Motor neuron (in vitro differentiated cells): ENCODE measurements at places on chromosomes 1 and 21. TPM values are rescaled to one million over a fixed set of nuclear protein-coding genes. Genes with fewer than 3 reads are reported as not detected.

The SPRR2B gene
- total RNA-seq: 2.9 TPM in 1 of 2 replicates, not detected in the other

The FCRL4 gene
- not detected in 2 replicates for total RNA-seq

The FAM167B gene
- 3.9 and 4.5 TPM in 2 replicates for total RNA-seq

The MATN1 gene
- 0.56 and 0.65 TPM in 2 replicates for total RNA-seq

The NCMAP gene
- 1.1 and 1.5 TPM in 2 replicates for total RNA-seq

The DIPK1A gene
- total RNA-seq: 7.5 and 8.2 TPM in 2 replicates

The SDC3 gene
- total RNA-seq: 61.7 and 72.4 TPM in 2 replicates
